Stimulated activated CD4-positive, alpha-beta T cell treated with anti-CD3 and anti-CD28 coated beads, Interleukin-4, amount 100 ng/mL, for 24 hours (primary cell): ENCODE measurements at places on chromosomes 2 and 18.

- DNase-seq: no peak
Observed at GRCh38 chr2:119010336-119010735, 68.3 kb downstream of the MARCO start.

GRCh38 chr2:190315273-190315672, 4.4 kb downstream of the HIBCH start:
- no peak for DNase-seq

- no peak for DNase-seq
Observed at GRCh38 chr2:54845514-54845913, 122.1 kb downstream of the EML6 start.

DNA sequence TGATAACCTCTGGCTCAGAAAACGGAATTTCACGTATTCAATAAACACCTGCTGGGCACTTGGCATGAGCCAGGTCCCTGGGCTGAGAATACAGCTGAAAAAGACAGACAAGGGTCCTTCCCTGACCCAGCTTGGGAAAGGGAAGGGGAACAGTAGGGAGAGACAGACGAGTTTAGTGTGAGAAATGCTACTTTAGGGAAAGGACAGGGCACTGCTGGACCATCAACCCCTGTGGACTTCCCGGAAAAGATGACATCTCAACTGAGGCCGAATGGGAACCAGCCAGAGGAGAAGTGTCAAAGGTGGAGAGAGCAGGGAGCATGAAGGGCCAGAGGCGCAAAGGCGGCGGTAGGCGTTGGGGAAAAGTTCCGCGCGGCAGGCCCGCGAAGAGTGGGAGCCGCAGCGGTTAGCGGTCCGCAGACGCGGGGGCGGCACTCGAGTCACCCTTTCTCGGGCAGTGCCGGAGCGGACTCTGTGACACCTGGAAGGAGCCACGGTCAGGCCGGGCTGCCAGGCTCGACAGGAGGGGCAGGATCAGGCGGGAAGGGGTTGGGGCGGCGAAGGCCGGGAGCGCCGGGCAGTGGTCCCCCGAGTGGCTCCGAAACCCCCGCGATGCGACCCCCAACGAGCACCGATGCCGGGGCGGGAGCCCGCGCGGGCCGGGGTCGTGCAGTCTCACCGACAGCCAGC, 519 bp downstream of the TEX261 start:
- DNase-seq: peak; percentile 61

DNA sequence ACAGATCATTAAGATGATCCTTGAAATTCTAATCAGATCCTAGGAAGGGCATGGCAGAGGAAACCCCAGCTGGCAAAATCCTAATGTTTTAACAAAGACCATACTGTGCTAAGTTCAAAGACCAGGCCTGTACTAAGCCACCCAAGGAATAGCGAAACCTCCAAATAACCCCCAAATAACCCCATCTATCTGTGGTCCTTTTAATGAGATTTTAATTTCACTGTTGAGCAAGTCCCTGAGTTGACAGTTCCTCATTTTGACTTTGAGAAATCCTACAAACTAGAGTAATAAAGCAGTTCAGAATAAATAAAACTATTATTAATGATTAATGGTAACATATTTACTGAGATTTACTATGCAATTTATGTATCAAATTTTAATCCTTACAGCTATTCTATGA, 259.8 kb downstream of the STK39 start:
- DNase-seq: no peak

DNA sequence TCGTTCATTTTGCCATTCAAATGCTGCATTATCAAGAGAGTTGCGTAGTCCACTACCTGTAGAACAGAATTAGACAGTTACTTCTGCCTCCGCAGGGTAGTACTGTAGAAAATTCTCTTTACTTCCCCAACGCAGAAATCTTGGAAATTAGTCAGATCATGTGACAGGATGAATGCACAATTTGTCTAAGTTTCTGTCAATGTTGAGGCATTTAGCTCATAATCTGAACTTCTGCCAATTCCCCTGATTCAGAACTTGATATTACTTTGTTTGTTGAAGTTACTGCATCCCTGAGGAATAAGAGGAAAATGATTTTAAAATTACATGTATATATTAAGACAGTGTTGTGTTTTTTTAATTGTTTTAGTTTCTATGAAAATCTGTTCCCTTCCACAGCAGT, 83.4 kb downstream of the TTC27 start:
- DNase-seq: no peak

DNA sequence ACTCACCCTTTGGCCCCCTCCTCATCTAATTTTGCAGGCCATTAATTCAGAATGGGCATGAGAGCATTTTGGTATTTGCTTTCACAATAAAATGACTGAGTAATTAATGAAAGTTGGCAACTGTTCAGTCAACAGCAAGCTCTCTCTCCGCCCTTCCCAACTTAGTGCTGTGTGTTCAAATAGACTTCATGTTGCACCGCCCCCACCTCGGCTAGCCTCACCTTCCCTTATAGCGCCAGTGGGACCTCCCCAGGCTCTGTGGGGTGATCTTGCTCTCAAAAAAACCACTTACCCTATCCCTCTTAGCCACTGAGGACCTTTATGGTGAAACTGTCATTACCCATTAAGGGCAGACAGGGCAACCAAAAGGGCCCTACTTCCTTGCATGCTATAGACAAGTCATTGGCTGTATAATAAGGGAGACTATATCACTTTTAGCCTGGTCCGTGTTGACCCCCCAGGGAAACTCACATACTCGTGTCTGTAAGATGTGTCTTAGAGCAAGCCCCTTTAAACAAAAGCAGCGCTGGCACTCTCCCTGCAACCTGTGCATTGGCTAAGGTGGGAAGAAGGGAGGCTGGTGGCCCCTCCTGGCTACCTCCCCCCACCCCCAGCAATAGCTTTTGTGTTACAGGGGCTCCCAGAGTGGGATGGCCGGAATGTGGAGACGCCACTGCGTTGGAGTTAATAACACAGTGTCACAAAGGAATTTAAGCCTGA, 15.2 kb downstream of the EN1 start:
- DNase-seq: no peak

GRCh38 chr2:121565389-121566250, 34.9 kb downstream of the RNU4ATAC start:
- DNase-seq: no peak

GRCh38 chr2:224751996-224752698, 36.0 kb upstream of the CCDC195 start:
- no peak for DNase-seq

DNA sequence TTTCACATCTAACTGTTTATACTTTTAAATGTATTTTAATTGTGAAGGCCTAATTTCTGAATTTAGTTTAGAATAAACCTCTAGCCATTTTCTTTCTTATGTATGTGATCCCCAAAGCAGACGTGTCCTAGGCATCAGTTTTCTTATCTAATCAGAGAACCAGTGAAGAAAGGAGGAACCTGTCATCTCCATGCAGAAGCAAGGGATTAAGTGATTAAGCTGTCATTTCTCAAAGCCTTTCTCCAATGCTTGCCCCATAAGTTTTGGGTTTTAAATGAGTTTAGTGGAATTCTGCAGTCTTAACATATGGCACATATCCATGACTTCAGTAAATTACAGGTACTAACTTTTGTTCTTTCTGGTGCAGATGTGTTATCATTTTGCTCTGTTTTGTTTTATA, 190.4 kb downstream of the PLCL1 start:
- no peak for DNase-seq

DNA sequence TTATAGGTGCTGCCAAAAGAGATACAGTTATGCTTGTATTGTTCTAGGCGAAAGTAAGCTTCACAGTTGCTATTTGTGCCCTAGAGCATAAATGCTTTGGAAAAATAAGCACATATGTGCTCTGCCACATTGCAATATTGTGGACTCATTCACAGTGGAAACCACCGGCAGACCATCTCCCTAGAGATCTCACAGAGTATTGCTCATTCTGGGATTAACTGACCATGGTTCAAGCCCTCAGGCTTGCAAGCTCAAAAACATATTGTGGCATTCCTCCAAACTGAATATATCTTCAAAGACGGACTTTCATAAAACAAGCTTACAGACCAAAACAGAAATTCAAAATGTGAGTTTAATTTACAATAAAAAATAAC, 158.2 kb upstream of the CCDC150 start:
- DNase-seq: no peak

DNA sequence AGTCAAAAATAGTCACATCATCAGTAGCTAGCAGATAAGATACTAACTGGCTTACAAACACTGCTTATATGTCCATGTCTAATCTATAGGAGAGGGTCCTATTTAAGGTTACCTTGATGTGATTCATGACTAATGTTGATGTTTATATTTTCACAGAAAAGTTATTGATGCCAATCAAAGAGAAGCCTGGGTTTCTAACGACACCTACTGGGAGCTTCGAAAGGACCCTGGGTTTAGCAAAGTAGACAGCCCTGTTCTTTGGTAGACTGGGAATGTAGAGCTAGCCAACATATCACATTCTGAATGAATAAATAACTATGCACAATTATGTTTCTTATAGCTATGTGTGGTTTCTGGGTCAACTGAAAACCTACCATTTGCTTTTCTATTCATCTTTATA, 55.7 kb downstream of the PRKRA start:
- DNase-seq: no peak

- DNase-seq: no peak
Observed at GRCh38 chr2:26652361-26653041, 11.3 kb upstream of the CIB4 start.

GRCh38 chr2:187574969-187575750, 20.9 kb upstream of the TFPI start:
- DNase-seq: no peak

DNA sequence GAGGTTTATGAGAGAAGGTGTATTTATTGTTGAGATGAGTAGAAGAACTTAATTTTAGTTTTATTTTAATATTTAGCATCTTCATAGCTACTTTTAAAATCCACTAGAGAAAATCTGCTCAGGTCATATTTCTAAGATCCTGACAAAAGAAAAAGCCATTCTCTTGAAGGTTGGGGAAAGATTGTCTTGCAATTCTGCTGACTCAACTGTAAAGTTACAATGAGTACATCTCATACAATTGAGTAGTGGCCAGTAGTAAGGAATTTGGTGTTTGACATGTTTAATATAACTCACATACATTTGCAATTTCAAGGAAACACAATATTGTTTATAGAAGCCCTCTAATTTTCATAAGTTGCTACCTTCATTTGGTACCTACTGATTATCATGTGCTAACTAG, 344.5 kb downstream of the LRRTM1 start:
- no peak for DNase-seq

DNA sequence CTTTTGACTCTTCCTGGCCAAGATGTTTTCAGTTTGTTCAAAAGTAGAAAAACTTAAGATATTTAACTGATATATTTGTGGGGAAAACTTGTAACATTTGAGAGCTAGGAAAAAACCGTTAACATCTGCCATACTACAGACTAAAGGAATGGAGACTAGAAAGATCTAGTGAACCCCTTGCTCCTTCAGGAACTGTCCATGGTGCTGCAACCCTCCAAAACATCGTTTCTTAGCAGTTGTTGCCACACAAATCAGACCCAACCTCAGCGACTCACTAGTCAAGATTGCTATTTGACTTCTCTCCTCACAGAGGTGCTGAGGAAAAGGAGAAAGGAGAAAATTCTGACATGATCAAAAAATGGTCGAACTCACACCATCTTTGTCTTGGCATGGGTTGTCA, 393.8 kb upstream of the LYPD1 start:
- DNase-seq: no peak

DNA sequence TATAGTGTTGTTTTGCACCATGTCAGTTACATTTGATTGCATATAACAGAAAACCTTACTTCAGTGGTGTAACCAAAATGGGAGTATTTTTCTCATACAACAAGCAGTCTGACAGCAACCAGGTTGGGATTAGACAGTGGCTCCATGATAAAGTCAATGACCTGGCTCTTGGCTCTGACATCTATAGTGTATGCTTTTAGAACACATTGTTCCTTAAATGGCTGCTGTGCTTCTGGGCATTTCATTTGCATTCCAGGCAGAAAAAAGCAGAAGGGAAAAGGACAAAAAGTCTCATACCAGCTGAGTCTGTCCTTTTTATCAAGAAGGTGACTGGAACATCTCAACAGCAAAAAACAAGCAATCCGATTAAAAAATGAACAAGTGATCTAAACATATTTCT, 10.2 kb downstream of the MERTK start:
- DNase-seq: no peak

DNA sequence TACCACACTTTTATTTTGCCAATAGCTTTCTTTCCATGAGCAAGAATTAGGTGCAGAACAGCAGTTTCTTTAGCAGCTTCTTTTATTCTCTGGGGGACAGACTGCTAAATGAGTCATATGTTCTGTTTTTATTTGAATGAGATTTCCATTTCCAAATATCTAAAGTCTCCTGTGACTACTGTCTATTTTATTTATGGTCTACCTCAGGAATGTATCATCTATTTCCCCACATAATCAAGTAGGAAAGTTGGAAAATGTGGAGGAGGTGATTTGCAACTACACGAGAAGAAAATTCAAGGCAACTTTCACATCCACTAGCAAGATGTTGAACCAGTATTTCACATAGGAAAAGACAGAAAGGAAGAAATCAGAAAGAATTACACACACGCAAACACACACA, 139.9 kb upstream of the MEX3C start:
- DNase-seq: no peak

DNA sequence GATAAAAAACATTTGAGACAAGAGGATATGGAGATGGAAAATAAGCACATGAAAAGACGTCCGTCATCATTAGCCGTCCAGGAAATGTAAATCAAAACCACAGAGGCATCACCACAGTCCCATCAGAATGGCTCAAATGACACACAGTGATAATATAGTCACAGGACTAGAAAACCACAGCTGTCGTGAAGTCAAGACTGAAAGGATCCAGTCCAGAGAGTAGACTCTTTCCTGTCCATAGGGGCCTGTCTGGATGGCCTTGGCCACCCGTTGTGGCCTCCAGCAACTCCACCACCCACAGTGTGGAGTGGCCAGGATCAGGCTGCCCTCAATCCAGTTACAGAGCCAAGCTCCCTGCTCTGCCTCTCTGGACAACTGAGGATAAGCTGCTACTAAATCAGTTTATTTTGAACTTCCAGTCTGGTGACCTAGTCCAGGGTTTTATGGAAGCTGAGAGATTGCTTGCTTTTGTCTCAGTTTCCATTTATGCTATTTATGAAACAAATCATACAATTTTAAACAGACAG, 60.4 kb downstream of the RHOB start:
- DNase-seq: no peak

- no peak for DNase-seq
Observed at GRCh38 chr2:128558441-128558840, 239.8 kb upstream of the HS6ST1 start.

DNA sequence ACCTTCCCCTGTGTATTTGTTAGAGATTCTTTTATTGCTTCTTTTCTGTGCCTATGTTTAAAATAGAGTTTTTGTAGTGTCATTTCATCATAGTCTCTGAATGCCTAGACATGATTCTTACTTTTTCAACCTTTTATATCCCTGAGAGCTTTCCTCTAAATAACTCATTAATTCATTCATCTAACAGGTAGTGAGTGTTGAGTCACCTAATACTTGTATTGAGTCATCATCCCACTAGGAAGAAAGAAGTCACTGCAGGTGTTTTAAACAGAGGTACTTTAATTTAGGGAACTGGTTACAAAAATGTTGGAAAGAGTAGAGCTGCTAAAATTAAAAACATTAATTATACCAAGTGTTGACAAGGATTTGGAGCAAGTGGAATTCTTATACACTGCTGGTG, 18.5 kb upstream of the NMS start:
- no peak for DNase-seq

- DNase-seq: no peak
Observed at GRCh38 chr2:54295911-54296310, 39.9 kb upstream of the TSPYL6 start.

GRCh38 chr2:23330214-23330613, 54.8 kb upstream of the KLHL29 start:
- DNase-seq: no peak

- no peak for DNase-seq
Observed at GRCh38 chr2:202133200-202133908, 60.3 kb downstream of the KIAA2012 start.
